Cortex of kidney (tissue), 1 donor: ENCODE measurements at places on chromosomes 1 and 21.

DNA sequence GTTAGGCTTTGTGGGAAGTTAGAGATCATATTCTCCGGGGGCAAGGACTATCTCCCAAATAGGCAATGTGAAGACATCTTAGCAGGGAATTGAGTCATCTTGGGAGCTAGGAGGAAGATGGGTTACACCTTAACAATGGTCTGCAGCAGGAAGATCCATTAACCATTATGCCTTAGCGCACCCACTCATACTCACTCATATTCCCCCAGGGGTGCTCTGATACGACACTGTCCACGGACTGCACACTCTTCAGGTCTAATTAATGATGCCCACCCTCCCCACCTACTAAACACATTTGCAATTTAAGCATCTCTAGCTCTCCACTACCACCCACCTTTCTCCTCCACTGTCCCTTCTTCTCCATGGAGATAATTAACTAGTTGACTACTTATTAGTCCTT, 857 bp upstream of the AK5 start:
- no peak for DNase-seq

DNA sequence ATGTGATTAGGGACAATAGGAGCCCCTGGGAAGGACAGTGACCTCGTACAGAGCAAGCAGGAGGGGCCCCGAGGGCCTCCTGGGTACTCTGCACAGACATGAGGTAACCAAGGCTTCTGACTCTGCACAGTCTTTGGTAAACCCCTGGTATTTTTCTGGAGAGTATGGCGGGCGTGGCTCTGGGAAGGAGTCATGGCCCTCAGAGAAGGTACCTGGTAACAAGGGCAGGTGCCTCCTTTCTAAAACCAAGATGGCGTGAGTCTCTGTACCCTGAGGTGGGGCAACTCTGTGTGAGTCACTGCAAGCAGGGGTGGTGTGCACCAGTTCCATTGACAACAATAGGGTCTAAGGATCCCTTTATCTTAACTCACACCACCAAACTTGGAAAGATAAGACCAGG, 39.9 kb upstream of the SLC19A1 start:
- no peak for DNase-seq

GRCh38 chr1:45375104-45376090, 35.2 kb upstream of the MUTYH start:
- DNase-seq: no peak

GRCh38 chr1:68225781-68226180, 6.5 kb downstream of the WLS start:
- DNase-seq: no peak

DNA sequence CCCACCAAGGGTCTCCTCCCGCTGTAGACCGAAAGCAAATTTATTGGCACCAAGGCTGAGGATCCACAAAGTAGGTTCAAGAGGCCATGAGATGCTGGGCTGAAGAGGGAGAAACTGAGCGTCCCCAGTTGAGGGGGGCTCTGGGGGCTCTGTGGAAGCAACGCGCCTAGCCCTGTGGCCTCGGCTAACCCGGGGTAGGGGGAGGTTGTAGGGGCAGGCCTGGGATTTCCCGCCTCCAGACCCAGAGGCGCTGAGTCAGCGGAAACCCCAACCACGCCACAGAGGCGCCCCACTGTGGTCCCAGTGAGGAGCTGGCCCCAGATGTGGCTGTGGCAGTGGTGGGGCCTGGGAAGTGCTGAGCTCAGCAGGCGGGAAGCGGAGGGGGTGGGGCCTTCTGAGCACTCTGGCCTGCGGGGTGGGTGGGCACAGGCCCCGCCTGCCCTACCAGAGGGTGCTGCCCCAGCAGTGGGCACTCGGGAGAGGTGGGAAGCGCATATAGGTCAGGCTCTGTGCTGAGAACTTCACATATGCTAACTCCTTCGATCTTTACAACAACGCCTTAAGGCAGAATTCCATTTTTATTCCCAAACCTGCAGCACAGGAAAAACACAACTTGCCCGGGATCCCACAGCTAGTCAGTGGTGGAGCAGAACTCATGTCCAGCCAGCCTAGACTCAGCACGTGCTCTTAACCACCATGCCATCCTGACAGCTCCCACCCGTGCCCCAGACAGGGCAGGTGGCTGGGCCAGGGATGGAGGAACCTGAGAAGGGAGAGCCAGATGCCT, 1.5 kb upstream of the COL16A1 start:
- DNase-seq: no peak

- DNase-seq: no peak
Observed at GRCh38 chr1:218250492-218250891, 34.6 kb upstream of the RRP15 start.

GRCh38 chr1:74933500-74933899, 200.5 kb downstream of the TYW3 start:
- DNase-seq: no peak

DNA sequence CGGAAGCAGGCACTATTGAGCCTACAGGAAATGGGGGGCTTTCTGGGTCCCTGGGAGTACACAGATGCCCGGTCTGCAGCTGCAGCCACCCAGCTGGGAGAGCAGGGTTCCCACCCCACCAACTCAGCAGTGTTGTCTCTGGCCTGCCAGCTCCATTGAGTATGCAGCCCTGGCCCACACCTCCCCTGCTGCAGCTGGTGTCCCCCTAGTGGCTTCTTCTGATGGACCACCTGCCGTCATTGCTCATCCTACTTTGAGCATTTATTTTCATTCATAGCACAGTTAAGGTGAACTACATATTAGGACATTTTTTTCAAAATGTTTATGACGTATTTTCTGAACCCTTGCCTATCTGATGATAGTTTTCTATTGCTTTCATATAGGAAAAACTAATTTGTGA, 189.8 kb upstream of the LYPLAL1 start:
- DNase-seq: no peak

- no peak for DNase-seq
Observed at GRCh38 chr1:78902641-78903040, 103.9 kb downstream of the ADGRL4 start.

DNA sequence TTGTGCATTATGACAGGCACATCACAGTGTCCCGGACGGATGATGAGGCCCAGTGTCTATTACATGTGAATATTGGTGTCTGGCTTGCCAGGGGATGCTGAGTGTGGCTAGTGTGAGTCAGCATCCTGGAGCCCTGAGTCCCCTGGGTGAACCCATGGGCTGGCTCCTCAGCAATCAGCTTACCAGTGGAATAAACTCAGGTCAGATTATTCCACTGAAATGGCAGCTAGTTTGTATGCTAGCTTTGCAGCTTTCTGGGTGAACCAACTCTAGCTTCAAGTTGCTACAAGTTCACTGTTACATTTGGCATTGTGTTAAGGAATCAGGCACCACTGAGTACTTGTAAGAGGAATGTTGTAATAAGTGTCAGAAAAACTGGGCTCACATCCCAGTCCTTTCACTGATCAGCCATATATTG, 23.9 kb upstream of the RPTN start:
- no peak for DNase-seq

GRCh38 chr1:225906467-225906866, 17.5 kb upstream of the LEFTY1 start:
- DNase-seq: no peak

DNA sequence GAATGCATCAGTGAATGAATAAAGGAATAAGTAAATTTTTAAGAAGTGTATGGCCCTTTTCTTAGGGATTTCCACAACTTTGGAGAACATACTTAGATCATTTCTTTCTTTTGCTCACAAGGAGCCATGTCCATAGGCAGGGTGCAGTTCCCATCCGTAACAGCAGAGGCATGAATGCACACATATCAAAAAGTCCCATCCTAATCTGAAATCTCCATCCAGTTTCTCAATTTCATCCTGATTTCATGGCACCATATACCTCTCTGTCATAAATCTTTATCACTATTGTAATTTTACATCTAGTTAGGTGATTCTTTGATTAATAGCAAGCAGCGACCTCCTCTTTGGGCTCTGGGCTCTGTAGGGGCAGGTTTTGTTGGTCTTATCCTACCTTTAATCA, 359.2 kb downstream of the RRAGC start:
- no peak for DNase-seq

DNA sequence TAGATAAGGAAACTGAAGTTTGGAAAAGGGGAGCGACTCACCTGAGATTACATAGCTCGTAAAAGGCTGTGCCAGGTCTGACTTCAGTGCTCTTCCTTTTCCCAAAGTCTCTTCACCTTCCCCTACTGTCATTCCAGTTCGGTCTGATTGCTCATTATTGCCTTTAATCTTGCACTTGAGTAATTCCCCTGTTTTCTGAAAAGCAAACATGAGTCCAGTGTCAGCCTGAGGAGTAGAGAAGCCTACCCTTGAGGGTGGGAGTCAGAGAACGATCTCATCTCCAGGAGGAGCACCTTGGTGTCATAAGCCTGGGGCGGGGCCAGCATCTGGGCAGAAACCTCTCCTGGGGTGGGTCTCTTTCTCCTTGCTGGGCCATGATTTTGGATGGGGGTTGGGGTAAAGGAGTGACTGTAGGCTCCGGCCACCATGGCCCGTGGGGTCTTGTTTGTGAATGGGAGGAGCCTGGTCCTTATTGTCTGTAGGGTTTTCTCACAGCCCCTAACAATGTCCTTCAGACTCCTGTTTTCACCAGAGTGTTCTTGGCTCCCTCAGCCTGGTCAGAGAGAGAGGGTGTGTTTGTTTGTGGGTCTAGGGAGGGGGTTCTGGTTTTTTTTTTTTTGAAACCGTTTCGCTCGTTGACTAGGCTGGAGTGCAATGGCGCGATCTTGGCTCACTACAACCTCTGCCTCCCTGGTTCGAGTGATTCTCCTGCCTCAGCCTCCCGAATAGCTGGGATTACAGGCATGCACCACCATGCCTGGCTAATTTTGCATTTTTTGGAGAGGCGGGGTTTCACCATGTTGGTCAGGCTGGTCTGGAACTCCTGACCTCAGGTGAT, 6.0 kb downstream of the VANGL2 start:
- no peak for DNase-seq

GRCh38 chr21:30044447-30045064, 104.8 kb upstream of the GRIK1 start:
- DNase-seq: no peak

DNA sequence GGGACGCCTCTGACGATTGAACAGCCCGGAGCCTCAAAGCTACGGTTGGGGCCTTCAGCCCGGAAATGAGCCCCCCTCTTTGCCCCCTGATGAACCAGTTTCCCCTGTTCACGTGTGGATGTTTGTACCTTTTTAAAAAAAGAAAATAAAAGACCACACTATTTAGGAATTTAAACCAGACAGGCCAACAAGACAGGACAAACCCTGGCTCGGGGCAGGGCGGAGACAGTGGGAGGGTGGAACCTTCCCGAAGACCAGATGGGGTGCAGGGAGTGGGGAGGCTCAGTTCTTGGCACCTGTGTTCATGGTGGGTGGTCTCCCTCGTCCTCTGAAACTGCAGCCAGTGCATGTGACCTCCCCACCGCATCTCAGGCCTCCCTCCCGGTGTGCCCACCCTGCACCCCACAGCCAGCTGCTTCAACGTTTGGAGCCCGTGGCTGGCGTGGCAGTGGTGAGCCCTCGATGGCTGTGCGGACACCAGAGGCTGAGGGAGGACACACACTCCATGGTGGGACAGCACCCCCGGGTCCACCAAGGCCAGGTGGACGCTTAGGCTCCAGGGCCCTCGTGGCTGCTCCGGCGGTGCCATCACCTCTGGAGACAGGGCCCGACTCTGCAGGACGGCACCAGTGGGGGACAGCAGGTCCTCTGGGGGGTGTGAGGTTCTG, 45.6 kb downstream of the COL18A1 start:
- DNase-seq: no peak

- DNase-seq: no peak
Observed at GRCh38 chr1:159492575-159493323, 43.1 kb downstream of the OR10J5 start.

DNA sequence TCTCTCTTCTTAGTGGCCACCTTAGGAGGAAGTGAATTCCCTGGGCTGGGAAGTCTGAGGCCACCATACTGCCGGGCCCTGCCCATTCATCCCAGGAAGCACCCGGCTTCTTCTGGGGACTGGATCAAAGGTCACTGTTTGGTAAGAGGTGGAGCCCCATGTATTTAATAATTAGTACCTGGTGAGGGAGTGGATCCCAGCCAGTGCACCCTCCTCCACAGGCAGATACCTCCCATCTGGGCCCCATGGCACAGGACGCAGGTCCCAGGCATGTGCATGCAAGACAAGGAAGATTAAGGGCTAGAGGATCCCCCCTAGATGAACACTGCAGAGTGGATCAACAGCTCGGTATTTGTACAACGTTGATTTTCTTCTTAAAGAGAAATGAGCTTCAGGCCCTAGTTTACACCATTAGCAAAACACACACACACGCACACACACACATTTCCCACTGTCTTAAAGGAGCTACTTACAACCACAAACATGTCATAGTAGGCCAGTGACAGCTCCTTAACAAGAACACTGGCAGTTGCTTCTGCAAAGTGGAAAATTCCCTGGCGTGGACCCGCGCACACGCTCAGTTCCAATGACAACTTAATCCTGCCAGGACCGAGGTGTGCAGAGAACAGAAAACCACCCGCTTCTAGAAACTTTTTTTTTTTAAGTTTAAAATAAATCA, 90.7 kb downstream of the MRPL37 start:
- no peak for DNase-seq

DNA sequence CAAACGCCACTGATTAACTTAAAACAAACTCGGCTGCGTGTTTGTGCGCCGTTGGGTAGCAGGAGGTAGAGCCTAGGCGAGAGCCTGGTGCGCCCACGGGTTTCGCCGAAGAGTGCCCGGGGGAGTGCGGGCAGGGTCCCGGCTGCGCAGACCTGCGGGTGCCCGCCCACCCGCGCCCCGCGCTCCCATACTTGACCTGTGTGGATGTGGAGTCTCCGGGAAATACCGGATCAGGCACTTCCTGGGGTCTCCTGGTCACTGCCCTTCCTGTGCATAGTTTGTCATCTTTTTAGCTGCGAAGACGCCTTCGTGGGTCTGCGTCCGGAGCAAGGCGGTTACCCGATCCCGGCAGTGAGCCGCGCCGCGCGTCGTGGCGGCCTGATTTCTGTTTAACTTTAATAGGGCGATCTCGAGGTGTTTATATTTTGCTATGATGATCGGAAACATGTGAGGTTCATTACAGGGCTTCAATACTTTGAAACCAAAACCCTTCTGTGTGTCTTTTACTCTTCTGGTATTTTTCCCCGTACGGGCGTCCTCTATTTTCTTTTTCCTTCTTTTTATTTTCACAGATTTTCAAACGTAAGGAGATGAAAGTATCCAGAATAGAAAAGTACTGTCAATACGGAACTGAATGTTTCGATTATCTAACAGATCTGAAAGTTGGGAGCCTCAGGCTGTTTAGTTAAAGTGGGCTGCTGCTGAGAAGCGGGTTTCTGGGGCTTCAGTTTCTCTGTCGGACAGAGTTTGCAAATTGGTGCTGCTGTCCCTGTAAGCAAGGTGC, 15.2 kb downstream of the NR5A2 start:
- no peak for DNase-seq
